NT2/D1 (cell line): ENCODE measurements at places on chromosomes 13 and 19.

- DNase-seq = no peak
Observed at GRCh38 chr13:110042253-110042950, 256.0 kb upstream of the IRS2 start.

DNA sequence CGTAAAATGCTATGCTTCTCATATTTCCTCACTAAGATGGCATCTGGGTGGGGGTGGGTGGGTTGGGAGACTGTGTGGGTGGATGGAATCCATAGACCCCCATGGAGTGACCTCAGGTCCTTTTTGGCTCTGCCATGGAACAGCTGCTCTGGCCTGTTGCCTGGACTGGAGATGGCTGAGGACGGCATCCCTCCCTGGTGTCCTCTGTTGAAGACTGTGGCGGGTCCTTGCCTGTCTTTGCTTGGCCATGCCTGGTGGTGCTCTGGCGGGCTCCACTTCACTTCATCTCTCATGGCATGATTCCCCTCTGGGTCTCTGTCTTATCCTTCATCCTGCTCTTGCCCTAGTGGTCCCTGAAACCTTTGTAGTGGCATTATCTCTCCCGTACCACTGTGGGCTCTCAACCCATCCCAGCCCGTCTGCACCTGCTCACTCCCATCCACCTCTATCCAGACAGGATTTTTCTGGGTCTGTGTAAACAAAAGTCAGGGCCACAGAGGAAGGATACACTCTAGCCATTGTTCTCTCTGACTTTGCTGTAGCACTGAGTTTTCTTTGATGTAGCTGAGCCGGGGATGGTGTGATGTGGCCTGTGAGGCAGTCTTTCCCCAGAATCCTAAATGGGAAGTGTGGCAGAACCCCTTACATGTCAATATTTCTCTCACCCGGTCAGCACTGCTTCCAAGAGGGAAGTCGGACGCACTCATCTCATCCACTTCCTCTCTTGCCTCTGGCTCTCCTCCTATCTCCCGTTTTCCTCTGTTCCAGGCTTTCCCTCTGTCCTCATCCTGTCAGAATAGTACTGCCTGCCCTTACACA, 36.1 kb downstream of the WDFY2 start:
- no peak for DNase-seq

- no peak for DNase-seq
Observed at GRCh38 chr13:27228131-27228530, 23.2 kb upstream of the RPL21 start.

DNA sequence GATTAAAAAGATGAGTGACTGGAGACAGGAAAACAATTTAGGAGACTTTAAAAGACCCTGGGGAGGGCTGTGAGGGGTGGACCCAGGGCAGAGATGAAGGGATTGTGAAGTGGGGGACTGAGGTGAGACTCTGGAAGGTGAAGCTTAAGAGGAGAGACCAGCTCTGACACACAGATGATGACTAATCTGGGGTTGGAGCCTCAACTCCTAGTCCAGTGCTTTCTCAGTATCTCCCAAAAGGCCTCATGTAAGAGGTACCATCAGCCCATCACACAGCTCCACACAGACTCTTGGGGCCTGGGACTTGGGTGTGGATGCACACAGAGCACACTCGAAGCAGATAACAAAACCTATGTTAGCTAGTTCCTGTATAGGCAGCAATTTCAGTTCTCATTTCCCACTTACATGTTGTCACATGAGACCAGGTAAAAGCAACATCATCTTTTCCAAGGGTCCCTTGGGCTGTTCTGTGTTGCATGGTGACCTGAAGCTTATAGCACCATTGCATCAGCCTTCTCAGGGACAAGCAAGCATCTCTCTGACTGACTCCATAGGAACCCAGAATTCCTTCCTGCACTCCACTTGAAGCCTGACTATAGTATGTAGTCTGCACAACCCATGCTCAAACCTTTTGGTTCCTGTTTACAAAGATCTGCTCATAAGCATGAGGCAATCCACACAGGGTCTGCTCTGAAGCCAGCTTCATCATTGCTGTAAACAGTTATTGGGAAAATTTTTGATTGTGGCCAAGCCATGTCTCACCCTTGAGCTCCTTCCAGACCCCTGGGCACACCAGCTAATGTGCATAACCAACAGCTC, 88.6 kb upstream of the MYCBP2 start:
- no peak for DNase-seq

DNA sequence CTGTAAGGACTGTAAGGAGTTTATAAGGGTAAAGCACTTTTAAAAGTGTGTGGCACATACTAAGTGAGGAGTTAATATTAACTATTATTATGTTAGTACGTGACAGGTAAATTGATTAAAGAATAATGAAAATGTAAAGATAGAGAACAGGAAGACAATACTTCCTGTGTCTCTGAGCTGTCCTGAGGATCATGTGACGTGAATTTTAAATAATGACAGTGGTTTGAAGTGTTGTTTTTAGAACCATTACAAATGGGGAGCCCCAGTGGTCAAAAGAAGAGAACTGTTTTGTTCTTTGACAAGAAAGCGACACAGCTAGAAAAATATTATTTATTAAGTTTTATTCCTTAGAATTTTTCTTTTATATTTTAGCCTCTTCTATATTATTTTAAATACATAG, 241.2 kb upstream of the STARD13 start:
- no peak for DNase-seq

- no peak for DNase-seq
Observed at GRCh38 chr19:36837176-36837905, 846 bp downstream of the ZNF790 start.

DNA sequence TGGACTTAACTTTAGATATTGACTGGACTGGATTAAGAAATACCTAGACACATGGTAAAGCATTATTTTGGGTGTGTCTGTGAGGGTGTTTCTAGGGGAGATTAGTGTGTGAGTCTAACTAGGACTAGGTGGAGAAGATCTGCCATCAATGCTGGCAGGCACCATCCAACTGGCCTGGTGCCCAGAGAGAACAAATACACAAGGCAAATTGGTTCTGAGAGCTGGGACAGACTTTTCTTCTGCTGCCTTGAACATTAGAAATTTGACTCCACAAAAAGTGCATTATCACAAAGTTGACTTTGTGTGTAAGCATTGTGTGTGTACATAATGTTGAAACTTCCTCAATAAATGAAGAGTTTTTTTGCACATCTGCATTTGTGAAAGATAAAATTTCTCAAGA, 522.1 kb downstream of the SUCLA2 start:
- no peak for DNase-seq

DNA sequence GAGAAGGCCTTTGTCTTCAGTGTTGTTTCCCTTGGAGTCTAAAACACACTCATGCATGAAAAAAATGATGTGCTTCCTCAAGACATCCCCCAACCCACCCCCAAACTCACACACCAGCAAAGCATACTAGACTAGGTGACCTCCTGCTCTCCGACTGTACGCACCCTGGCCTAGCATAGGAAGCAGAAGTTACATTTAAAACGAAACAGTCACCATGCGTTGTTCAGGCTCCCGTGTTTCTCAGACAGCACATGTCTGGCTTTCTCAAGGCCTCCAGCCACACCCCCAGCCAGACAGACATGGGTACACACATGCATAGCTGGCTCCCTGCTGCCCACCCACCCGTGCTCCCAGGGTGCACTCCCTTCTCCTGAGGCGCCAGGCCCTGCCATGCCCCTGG, 28.7 kb upstream of the C1QTNF9 start:
- no peak for DNase-seq

- no peak for DNase-seq
Observed at GRCh38 chr13:40644838-40645604, 21.4 kb downstream of the FOXO1 start.

- no peak for DNase-seq
Observed at GRCh38 chr19:16726916-16727315, 7.3 kb downstream of the NWD1 start.

DNA sequence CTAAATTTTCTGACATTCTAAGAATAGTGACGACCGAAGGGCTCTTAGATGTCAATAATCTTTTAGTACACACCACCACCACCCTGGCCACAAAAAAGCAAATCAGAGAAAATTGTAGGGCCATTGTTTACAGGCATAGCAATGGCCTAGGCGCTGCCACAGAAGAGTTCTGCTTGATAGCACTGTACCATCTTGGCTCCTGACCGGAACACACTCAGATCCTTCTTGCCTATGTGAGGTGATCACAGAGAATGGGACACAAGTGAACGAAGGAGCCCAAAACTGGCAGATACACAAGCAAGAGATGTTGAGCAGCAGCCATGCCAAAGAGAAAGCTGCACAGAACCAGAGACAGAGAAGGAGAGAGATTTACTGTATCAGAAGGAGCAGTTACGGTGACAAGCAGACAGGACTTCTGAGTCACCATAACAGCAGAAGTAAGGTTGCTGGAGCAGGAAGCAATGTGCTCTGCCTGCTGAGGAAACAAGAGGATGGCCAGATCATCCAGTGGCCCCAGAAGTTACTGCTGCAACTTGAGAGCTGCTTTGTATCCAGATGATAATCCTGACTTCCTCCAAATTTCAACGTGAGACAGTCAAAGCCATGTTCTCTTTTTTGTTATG, 105.2 kb downstream of the SLITRK6 start:
- DNase-seq = no peak

DNA sequence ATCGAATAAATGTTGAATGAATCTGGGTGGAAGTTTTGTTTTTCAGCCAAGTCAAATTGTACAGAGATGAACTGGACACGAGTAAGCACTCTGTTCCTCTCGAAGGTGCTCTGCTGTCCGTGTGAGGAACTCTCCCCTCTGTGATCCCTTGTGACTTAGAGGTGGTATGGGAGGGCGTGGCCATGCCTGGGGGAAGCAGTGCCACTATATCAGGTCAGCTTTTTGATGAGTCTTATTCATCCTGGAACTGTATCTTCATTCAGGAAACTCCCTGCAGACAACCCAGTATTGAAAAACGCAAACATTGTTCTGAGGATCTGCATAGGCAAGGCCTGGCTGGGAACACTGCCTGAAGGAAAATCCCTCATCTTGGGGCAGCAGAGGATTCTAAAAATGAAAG, 45.7 kb upstream of the FLT1 start:
- DNase-seq = no peak

DNA sequence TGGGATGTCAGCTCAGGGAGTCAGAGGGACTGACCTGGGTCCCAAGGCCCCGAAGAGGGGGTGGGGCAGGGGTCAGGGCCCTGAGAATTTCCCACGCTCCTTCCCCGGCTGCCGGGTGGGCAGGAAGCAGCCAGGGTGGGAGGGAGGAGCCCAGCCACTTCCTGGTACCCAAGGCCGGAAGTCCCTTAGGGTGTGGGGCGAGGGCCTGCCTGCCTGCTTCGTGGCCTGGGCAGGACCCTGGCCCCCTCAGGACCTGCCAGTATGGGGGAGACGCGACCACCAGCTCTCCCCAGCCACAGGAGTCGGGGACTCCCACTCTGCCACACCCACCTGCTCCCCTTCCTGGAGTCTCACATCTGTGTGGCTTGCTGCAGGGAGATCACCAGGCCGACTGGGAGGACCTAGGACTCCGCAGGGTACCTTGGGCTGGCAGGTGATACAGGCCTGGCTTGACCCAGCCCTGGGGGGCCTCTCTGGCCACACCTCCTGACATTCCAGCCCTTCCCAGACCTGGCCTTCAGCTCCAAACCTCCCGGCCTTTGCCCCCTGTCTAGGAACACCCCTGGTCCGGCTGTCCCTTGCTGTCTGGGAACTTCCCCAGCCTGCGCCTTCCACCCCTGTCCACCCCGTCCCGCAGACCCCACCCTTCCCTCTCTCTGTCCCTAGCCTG, 9.8 kb upstream of the CIRBP start:
- no peak for DNase-seq

GRCh38 chr13:112781881-112782361, 92.1 kb downstream of the ATP11A start:
- DNase-seq = no peak

GRCh38 chr19:14505488-14506239, 9.7 kb upstream of the GIPC1 start:
- no peak for DNase-seq

DNA sequence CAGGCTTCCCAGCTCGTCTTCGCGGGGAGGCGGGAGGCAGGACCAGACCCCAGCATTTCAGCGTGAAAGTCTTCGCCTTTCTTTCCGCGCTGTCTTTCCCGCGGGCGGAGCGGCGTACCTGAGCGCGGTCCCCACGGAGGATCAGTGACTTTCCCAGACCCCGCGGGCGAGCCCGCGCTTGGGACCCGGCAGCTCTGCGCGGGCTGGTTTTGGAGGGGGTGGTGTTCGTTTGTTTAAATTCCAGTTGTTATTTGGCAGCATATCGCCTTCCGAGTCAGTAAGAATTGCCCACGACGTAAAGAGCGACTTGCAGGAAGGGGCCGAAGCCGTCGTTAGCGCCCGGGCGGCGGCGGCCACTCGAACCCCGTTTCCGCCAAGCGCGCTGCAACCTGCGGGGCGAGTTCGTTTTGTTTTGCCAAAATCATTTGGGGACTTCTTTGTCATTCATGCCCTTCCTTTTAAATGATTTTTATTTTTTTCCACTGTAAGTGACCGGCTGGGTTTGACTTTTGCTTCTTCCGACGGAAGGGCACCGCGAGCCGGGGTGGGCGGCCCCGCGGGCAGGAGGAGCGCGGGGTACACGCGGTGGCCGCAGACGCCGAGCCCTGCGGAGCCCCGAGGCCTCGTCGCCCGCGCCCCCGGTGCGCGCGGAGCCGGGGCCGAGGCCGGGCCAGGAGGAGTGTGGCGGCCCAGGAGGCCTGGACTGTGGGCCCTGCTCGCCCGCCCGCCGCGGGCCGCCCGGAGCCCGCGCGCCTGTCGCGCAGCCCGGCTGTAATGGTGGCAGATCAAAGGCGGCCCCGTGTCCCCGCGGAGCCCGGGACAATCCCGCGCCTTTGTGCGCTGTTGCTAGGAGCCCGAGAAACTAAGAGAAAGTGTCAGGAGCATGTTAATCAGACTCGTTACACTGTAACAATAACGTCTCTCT, 75.9 kb downstream of the ZIC5 start:
- DNase-seq = no peak

- DNase-seq = no peak
Observed at GRCh38 chr13:71576571-71576970, 290.4 kb downstream of the DACH1 start.

DNA sequence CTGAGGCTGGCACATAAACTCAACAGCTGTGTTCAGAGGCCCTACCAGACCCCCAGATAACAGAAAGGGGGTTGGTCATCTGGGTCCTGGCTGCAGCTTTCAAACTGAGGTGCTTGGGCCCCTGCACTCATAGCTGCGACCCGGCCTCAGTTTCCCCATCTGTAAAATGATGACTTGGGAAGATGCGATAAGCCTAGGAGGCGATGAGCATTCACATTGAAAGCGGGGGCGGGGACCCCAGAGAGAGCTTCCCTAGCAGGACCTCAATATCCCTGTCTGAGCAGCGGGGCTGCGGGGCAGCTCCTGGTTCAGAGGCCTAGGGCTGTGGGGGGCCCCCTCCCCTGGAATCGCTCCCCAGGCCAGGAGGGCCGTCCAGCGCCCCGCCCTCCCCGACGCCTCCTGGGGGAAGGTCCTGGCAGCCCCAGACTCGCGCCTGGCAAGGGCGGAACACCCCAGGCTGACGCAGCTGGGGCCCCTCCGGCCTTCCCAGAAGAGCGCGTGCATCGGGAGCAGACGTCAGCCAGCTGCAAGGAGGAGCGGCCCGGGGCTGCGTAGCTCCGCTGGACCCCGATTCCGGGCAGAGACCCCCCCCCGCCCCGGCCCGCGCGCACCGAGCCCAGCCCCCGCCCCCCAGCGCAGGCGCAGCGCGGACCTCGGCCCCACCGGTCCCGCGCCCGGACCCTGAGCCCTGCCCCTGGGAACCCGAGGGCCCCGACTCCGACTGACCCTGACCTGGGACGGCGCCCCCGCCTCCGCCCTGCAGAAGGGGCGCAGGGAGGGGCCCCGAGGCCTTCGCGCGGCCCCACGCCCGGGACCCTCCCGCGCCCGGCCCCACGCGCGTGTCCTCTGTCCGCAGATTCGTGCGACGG, 3.5 kb downstream of the FSTL3 start:
- DNase-seq = no peak

GRCh38 chr13:114134111-114134943, 1.9 kb upstream of the RASA3 start:
- DNase-seq = no peak
